ENCODE measurements at places on chromosomes 1 and 21. TPM values are rescaled to one million over a fixed set of nuclear protein-coding genes. Genes with fewer than 3 reads are reported as not detected.

DNA sequence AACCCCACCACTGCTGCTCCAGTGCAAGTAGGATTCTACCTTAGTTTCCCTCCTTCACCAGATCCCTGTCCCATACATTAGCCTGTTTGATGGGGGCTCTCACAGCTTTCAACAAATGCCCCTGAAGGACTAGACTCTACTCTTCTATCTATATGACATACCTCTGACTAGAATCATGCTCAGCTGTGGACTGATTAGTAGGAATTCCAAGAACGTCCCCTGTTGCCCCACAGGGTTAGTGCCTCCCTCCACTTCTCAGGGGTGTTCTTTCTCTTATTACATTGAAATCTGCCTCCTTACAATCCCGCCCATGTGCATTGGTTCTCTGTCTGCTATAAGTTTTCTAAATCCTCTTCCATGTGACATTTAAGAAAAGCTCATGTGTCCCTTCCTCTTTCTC lies 375.9 kb upstream of the DUSP10 start:
- DNase-seq = no peak

- DNase-seq = no peak
Observed at GRCh38 chr1:55893155-55893554, 678.0 kb upstream of the USP24 start.

GRCh38 chr1:26189751-26190275 lies 589 bp upstream of the CATSPER4 start:
- DNase-seq = no peak

DNA sequence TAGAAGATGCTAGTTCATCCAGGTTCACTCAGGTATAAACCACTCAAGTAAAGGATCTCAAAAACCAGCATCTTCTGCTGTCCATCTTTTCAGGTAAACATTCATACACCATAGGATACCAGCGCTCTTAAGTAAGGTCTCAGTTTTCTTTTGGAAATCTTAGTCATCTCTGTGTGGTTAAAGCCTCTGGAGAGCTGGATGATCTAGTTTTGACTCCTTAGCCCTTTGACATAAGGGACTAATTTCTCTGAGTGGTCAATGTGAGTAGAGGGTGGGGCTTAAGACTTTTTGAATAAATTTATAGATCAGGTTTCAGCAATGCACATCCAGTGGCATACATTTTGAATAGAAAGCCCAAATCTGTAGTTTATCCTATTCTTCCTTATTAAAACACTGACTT lies 92.3 kb downstream of the CTH start:
- DNase-seq = no peak

- no peak for DNase-seq
Observed at GRCh38 chr1:119954476-119955422, 58.4 kb upstream of the ADAM30 start.

DNA sequence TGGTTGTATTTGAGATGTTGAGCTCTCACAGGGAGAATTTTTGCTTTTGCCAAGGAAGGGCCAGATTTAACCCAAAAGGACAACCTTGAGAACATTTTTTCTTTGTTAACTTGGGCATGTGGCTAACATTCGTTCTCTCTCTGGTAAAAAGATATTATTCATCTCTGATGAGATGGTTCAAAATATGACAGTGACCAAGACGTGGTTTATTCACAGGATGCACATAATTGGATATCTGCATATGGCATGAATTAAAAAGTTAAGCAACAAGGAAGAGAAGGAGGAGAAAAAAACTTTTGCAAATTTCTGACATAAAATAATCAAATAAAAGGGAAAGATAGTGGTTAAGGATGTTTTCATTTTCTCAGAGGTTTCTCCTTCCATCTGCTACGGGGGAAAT lies 43.1 kb upstream of the BCL10 start:
- no peak for DNase-seq

GRCh38 chr1:5001466-5001865 lies 347.1 kb downstream of the AJAP1 start:
- no peak for DNase-seq

GRCh38 chr1:223652436-223652941 lies 13.0 kb downstream of the CAPN8 start:
- DNase-seq = no peak

DNA sequence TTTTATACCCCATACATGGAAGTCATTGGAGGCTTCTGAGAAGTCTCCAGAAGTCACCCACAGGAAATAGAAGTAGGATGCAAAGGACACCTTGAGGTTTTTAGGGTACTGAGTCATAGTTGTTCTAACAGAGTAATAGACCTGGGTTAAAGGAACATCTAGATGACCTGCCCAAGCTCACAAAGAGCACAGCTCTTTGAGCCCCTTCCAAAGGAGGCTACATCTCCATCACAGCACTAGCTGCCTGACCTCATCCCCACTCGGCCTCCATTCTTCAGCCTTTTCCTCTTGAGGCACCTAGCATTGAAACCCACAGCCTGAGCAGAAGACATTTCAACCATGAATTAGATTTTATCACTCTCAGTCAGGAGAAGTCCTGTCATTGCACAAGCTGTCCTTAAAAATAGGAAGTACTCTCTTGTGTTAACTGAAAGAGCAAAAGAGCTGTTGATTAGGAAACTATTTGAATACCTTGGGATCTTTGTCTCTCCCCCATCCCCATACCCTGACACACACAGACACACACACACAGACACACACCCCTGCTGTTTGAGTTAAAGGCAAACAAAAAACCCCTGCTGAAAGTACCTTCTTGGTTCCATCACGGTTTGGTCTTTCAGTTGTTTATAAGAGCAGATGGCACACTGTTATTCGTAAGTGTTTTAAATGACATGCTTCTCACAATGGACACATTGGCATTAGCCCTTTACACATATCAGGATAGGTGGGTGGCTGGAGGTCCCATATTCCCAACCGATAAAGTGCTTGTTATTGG lies 22.2 kb downstream of the MKNK1 start:
- no peak for DNase-seq

- no peak for DNase-seq
Observed at GRCh38 chr1:208233546-208233945, 10.6 kb downstream of the PLXNA2 start.

- DNase-seq = no peak
Observed at GRCh38 chr1:231423648-231424047, 1.6 kb upstream of the EGLN1 start.

GRCh38 chr1:207918581-207918980 lies 7.7 kb upstream of the CD34 start:
- no peak for DNase-seq

GRCh38 chr21:35451276-35451675 lies 402.2 kb upstream of the RUNX1 start:
- no peak for DNase-seq

- no peak for DNase-seq
Observed at GRCh38 chr1:201191653-201192260, 1.1 kb downstream of the IGFN1 start.

The KRTAP10-9 gene
- total RNA-seq = not detected

The KRTAP10-4 gene
- not detected for total RNA-seq

The HRNR gene
- not detected for total RNA-seq

The UMODL1 gene
- total RNA-seq = 0.58 TPM

The OSCP1 gene
- total RNA-seq = not detected
